ENCODE measurements at places on chromosomes 13 and 19.
A peak's percentile ranks its signal among the peaks of the same experiment; 100 is the strongest.

DNA sequence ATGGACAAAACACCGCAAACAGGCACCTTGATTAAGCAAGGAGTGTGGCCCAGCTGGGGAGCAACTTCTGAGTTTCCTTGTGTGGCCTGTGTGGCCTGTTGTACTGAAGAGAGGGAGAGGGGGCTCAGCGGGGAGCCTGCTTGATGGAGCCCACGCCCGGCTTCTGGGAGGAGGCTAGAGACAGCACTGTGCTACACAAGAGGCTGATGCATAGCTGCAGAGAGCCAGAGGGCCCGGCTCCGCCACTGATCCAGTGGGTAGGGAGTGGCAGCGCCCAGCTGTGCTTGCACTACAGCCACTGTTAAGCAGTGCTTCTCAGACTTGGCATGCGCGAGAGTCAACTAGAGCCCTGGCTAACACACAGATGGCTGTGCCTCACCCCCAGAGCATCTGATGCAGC is 19.0 kb downstream of the LYL1 start:
- DNase-seq = no peak

DNA sequence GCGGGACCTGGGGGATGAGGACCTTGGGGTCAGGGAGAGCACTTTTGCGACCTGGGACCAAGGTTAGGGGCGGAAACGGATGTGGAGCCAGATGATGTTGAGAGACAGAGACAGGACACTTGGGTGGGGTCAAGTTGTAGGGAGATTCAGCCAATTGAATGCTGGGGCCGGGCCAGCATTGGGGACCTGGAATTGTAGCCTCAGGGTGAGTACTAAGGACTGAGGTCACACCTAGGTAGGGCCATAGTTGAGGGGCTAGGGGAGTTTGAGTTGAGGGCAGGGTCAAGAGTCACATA is 1.2 kb downstream of the ALKBH7 start:
- no peak for DNase-seq

GRCh38 chr19:9818175-9818733 is 625 bp downstream of the FBXL12 start:
- DNase-seq = no peak

GRCh38 chr19:55082020-55082851 is 6.6 kb downstream of the EPS8L1 start:
- DNase-seq = peak; percentile 95

DNA sequence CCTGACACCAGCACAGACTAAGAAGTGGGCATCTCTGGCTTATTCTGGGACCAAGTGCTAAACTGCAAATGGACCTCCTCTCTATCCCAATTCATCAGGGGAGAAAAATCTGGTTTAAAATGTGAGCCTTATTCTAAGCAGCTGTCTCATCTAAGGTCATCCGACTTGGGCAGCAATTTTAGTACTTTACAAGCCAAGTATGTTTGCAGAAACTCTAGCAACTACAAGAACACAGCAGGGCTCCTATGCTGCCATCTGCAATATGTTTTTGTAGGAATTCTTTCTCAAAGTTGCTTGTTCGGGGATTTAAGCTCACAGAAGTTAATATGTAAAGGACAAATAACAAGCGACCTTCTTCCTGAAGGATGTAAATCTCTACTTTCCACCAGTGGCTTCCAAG is 113.1 kb downstream of the FOXO1 start:
- no peak for DNase-seq

- DNase-seq = no peak
These were observed 9.6 kb downstream of the KLK5 start for GRCh38 chr19:50943074-50943828.

GRCh38 chr13:78816592-78816991 is 157.6 kb upstream of the OBI1 start:
- DNase-seq = no peak

GRCh38 chr13:36839281-36839680 is 20.3 kb downstream of the RFXAP start:
- no peak for DNase-seq

DNA sequence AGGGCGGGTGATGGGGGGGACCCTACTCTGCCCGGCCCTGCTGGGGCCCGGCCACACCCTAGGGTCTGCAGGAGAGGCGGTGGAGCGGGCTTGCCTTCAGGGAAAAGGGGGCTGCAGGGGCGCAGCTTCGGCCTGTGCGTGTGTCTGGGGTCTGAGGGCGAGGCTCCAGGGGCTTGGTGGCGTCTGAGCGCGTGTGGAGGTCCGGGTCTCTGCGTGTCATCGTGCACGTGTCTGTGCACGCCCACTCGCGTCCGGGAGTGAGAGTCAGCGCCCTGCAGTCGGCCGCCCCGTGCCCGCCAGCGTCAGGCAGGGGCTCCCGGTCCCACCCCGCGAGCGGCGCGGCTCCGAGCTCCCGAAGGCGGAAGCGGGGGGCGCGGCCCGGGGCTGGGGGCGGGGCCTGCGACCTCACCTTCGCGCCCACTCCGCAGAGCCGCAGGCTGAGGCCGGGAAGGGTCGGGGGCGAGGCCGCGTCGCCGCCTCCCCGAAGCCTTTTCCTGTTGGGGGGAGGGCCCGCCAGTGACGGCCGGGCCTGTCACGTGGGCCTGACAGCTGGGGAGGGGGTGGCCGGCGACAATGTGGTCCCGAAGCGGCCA is at the start of gene ARHGAP45:
ARHGAP45 (plus strand) TSS at position 420 of the 593 bp plus-strand sequence. CDS start 239 bp downstream, outside the sequence.
- DNase-seq = no peak

DNA sequence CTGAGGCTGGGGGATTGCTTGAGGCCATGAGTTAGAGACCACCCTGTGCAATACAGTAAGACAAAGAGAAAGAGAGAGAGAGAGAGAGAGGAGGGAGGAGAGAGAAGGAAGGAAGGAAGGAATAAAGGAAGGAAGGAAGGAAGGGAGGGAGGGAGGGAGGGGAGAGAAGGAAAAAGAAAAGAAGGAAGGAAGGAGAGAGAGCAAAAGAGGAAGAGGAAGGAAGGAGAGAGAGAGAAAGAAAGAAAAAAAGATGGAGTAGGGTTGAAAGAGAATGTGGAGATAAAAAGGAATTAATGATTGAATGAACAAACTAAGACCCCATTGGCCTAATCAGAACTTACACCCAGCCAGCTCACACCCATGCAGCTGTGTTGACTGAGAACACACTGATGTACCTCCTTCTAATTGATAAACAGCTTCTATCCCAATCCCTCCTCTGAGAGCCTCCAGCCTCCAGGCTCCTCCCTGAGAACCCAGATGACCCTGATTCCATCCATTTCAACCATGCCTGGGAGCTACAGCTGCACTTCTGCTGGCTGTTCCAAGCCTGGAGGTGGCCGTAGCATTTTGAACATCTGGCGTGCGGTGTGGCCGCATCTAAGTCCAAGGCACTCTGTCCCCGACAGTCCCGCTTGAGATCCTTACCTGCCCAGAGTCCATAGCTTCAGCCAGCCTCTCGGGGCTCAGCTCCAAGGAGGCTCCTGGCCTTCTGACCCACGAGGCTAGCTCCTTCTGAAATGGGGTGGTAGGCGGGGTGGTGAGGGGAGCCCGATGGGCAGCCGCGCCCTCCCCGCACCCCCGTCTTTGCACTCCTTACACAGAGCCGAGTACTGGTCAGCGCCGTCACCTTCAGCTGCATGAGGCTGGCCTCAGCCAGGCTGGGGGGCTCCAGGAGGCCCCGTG is 1.1 kb downstream of the PRODH2 start:
- DNase-seq = no peak

DNA sequence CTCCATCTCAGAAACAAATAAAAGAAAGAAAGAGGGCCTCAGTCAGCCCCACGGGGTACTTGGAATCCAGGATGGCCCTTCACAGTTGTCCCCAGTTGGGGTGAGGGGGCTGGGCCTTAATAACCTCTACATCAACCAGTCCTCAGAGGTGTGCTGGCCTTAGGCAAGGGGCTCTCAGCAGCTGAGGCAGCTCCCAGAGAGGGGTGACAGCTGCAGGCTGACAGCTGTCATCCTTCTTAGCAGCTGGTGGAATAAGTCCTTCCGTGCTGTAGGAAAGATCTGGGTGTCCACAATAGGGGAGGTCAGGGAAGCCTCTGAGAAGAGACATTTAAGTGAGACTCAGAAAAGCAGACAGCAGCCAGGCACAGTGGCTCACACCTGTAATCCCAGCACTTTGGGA is 7.4 kb downstream of the BCAM start:
- DNase-seq = peak; percentile 78

- DNase-seq = peak; percentile 100
These were observed 11.3 kb downstream of the EPS8L1 start for GRCh38 chr19:55086730-55087541.

GRCh38 chr19:57667228-57667627 is 1.5 kb upstream of the ZSCAN4 start:
- no peak for DNase-seq

DNA sequence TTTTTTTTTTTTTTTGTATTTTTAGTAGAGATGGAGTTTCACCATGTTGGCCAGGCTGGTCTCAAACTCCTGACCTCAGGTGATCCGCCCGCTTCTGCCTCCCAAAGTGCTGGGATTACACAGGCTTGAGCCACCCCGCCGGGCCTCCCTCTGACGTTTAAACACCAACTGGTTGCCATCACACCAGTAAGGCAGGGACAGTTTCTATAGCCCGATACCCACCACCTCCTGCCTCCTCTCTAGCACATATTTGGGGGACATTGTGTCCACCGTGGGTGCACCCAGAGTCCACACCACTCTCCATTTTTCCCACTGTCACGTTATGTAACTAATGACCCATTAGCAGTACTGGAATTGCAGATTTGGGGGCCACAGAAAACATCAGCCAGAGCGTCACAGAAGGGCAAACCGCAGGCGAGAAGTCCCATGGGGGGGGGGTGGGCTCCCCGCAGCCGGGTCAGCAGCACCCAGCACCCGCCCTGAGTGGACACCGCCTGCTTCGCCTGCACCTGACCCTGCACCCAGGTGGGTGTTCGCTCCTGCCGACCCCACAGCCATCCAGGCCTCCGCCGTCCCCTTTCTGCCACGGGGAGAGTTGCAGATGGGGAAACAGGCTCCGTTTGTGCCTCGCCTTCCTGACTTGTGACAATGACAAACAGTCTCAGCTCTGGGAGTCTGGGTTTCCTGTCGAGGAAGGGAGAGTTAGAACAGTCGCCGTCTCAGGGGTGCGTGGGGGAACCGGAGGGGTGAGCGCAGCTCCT is 3.6 kb downstream of the ONECUT3 start:
- no peak for DNase-seq

DNA sequence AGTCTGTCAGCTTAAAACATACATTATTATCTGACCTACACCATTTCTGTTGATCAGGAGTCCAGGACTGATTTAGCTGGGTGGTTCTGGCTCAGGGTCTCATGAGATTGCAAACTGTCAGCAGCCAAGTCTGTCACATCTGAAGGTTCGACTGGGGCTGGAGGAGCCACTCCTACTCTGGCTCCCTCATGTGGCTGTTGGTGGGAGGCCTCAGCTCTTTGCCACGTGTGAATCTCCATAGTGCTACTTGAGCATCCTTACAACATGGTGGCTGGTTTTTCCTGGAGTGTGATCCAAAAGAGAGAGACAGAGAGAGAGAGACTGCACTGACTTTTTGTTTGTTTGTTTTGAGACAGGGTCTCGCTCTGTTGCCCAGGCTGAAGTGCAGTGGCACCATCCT is 63.6 kb upstream of the NFIC start:
- no peak for DNase-seq

GRCh38 chr13:26053418-26053980 is 1.7 kb upstream of the SHISA2 start:
- DNase-seq = no peak

DNA sequence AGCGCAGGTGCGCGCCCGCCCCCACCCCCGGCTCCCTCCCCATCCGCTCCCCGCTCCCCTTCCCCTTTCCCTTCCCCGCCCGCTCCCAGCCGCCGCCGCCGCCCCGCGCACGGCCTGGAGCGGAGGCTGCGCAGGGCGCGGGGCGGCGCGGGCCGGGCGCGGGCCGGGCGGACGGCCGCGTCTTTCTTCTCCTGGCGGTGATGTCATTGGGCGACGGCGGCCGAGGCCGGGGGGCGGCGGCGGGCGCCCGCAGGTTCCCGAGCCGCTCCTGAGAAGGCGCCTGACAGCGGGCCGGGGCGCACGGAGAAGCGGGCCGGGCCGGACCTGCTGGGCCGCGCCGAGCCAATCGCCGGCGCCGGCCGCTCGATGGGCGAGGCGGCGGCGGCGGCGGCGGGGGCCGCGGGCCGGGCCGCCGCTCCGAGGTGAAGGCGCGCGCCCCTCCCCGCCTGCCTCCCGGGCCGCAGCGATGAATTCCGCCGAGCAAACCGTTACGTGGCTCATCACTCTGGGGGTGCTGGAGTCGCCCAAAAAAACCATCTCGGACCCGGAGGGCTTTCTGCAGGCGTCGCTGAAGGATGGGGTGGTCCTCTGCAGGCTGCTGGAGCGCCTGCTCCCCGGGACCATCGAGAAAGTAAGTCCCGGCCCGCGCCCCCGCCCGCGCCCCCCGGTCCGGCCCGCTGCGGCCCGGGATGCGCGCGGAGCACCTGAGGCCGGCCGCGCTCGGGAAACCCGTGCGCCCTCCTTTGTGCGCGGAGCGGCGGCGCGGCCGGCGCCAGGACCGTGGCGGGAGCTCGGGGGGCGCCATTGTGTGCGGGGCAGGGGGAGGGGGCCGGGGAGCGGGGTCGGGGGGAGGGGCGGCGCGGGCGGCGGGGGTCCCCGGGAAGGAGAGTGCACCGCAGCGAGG is at the start of gene ARHGEF7:
ARHGEF7 (plus strand) TSS at position 250 of the 904 bp plus-strand sequence; CDS start at position 467, 217 bp downstream.
- DNase-seq = peak; percentile 90

DNA sequence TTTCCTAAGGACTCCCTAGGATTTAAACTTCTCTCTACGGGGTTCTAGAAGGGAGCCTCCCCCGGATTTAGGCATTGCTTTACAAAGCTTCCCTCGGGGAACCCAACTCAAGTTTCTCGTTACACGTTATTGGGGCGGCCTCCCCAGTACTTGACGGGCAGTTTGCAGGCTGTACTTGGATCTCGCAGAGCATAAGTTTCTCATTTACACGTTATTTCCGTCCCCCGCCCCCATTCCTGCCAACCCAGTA is 584 bp downstream of the SMG9 start:
- DNase-seq = peak; percentile 11

DNA sequence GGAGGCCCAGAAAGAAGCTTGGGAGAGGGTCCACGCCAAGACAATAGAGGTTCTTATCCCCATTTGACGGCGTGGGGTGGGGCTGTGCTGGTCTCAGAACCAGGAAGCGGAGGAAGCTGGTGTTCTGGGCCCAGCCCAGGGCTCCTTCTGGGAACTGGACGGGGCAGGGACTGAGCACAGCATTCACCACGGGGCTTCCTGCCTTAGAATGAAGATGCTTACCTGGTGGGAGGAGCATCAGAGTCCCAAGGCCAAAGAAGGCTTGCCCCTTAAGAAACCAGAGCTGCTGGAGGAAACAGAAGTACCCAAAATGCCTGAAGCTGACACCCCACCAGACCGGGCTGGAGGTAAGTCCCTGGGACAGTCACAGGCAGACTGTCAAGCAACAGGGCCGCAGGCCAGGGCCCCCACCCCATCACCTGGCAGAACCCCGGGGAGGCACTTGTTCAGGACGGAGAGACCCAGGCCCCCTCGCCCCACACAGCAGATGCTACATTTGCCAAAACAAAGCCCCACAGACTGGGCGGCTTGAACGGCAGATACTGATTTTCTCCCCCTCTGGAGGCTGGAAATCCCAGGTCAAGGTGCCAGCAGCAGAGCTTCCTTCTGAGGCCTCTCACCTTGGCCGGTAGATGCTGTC is 17.8 kb upstream of the IGLON5 start:
- DNase-seq = peak; percentile 61

GRCh38 chr13:28000567-28000966 is 12.1 kb upstream of the URAD start:
- no peak for DNase-seq
